ENCODE measurements at places on chromosomes 4 and X.

- no peak for DNase-seq
Measured at GRCh38 chr4:74793757-74794381, 454 bp downstream of the BTC start.

DNA sequence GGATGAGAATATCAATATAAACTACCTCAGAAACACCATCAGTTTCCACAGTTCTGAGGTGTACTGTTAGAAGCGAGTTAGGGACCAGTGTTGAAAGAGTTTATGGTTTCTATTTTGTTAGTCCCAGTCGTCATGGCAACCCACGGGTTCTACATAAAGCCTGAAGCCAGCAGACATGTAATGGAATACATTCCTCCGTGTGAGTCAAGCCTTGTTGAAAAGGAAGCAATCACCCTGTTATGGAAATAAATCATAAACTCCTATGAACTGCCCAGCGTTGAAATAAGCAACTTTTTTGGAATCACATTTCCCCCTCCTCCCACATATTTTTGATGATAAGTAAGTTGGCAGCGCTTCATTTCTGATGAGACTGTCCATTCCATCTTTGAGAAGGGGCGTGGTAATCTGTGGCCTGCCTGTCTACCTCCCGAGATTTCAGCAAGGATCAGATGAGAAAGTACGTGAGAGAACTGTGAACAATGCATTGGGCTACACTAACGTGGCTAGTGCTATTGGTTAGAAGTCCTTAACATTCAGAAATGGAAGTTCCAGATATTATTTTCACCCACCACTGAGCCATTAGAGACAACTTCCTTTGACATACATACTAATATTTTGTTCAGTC lies 40.4 kb upstream of the PDHA1 start:
- DNase-seq, result no peak

DNA sequence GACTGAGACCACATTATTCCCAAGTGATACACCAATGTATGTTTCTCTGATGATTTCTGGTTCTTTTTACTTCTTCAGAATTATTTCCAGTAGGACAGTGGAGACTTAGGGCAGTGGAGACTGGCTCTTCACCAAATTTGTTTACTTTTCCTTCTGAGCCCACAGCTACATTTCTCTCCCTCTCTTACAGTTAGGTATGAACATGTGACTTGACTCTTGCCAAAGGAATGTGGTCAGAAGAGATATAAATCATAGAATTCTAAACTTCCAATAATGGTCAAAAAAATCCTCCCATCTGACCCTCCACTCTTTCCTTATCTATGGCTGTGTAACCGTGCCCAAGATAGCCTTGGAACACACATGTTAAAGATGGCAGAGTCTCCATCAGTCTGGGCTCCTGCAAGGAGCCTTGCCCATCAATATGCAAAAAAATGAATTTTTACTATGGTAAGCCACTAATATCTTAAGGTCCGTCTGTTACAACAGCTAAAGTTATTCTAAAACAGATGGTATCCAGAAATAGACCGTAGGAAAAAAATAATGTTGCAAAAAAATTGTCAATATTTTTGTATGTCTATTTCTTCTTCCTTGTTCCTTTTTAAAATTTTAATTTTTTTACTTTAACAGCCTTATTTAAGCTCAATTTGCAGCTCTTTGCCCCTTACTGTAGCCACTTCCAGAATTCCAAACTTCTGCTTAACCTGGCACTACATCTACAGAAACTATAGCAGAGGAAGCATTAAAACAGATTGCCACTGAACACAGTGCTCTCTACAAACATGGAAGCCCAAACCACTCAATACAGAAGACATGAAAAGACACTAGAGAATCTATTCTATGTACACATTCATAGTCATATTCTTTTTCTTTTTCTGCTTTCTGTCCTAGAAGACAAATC lies 260.7 kb downstream of the COL25A1 start:
- DNase-seq, result no peak

DNA sequence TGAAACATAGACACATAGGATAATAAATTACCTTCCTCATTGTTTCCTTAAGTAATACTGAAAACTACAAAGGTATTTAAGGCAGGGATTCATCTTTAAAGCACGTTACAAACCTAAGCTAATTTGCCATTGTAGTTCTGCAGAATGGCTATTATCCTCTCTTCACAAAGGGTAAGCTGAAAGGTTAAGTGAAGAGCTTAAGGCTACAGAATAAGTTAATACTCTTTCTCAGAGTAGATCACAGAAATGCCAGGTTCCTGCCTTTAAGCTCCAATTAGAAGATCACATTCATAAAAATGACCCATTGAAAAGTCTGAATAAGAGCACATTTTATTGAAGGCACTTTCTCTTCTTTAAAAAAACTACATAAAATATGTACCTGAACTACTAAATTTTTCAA lies 42.1 kb upstream of the PRDM5 start:
- no peak for DNase-seq

- DNase-seq, result no peak
Measured at GRCh38 chr4:113587156-113587555, 174.4 kb downstream of the CAMK2D start.

GRCh38 chr4:142579443-142579842 lies 266.7 kb downstream of the INPP4B start:
- no peak for DNase-seq
